T47D (cell line): ENCODE measurements at places on chromosomes 12 and 14.

- peak; percentile 42 for DNase-seq
Measured at GRCh38 chr12:96985515-96986362, 78.7 kb downstream of the NEDD1 start.

GRCh38 chr12:2922329-2922728 lies 31.6 kb downstream of the TULP3 start:
- no peak for DNase-seq

- DNase-seq: no peak
Measured at GRCh38 chr12:82057770-82058169, 298.6 kb upstream of the PPFIA2 start.

- DNase-seq: no peak
Measured at GRCh38 chr14:90305176-90305601, 26.6 kb downstream of the NRDE2 start.

- no peak for DNase-seq
Measured at GRCh38 chr14:83924259-83924658, 1605.7 kb upstream of the FLRT2 start.

- no peak for DNase-seq
Measured at GRCh38 chr14:55532645-55533344, 47.2 kb upstream of the KTN1 start.

GRCh38 chr14:75487155-75487671 lies 35.1 kb upstream of the BATF start:
- DNase-seq: no peak
